Upper lobe of right lung (tissue), 1 donor: ENCODE measurements at places on chromosomes 6 and 20.

DNA sequence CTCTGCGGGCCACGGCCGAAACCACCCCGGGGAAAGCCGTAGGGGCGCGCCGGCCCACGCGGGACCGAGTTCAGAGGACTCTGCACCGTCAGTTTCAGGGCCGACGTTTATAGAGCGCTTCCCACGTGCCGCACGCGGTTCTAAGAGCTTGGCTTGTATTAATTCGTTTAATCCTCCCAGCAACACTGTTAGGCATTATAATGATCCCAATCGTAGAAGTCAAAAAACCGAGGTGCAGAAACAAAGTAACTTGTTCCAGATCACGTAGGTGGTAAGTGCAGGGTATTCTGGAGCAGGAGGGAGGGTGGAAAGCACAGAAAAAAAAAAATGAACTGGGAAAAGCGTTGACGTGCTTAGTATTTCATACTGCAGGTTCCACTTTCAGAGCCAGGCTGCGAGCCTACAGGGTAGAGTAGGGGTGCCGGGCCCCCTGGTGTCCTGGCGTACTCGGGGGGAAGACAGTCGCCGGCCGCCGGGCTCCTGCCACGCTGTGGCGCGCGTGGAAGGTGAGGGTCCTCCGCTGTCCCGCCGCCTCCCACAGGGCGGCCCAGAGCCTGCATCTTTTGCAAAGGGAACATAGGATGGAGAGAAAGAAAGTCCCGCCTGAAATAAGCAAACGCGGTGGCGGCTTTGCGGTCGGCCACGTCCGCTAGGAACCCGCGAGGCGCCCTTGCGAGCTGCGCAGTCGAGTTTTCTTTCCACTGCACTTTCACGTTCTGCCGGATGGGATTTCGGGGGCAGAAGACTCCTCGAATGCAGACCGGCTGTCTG, 10.2 kb upstream of the FOXF2 start:
- no peak for DNase-seq
- peaks cover 25% of the 10 kb centered on the region for H3K4me1 ChIP-seq
- H3K4me3 ChIP-seq: no peak overlapping the region

DNA sequence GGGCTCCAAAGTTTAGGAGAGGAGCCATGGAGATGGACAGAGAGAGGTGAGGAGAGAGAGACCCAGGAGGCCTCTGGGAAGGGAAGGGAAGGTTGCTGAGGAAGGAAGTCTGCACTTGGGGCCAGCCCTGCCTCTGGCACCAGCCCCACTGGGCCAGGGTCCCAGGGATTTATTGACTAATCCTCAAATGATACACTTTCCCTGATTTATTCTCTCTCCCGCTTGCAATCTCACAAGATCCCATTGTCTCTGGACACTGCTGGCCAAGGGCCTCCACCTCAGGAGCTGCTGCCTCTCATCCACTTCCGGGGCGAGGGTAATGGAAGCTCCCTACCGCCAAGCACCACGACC, 43.6 kb upstream of the FOXP4 start:
- H3K27me3 ChIP-seq: peaks cover 15% of the 10 kb centered on the region
- H3K27ac ChIP-seq: peak overlapping the region; percentile 20
- no peaks in the 10 kb centered on the region for H3K36me3 ChIP-seq
- peaks cover 36% of the 10 kb centered on the region for H3K4me1 ChIP-seq
- DNase-seq: no peak

DNA sequence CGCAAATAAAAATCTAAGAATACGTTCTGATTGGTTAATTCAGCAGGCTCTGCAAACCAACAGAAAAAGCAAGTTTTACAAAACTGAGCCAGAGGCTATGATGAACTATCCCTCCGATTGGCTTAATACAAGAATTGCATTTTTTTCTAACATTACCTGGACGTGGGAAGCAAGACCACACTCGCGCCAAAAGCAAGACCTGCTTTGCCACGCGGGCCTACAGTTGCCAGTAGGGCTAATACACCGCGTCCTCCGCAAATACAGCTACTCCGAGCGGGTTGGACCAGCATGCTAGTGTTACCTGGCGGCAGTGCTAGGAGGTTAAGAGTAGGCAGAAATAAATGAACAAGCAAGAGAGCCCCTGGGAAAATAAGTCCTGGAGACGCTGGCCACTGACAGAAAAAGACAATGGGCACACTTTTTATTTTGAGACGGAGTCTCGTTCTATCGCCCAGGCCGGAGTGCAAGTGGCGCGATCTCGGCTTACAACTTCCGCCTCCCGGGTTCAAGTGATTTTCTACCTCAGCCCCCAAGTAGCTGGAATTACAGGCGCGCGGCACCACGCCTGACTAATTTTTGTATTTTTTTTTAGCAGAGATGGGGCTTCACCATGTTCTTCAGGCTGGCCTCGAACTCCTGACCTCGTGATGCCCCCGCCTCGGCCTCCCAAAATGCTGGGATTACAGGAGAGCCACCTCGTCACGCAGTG, 131.9 kb upstream of the BTN3A2 start:
- no peaks in the 10 kb centered on the region for H3K36me3 ChIP-seq
- no peak for DNase-seq
- H3K27ac ChIP-seq: peak overlapping the region; percentile 84
- H3K27me3 ChIP-seq: peaks cover 59% of the 10 kb centered on the region
- peak overlapping the region; percentile 52 for H3K4me3 ChIP-seq

DNA sequence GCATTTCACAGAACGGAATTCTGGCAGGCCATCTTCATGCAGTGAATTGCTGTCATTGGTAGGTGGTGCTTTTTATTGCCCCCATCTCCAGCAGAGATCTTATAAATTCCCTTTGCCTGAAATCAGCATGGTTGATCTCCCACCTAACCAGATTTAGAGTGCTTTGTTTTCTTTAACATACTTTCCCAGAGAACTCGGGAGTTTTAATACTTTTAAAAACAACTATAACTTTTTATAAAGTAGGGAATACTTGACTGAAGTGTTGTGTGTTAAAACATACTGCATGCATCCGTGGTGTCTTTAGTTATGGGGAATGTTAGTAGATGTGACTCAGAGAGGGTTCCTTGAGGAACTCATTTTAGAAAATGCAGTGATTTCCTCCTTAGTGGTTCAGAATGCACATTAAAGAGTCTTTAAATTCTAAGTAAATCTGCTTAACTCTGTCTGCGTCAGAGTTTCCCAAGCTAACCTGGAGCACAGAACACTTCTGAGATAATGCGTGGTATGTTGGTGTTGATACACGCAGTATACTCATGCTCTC, 54.9 kb downstream of the AKAP12 start:
- peak overlapping the region; percentile 6 for H3K27ac ChIP-seq
- no peak overlapping the region for H3K4me3 ChIP-seq
- H3K36me3 ChIP-seq: no peaks in the 10 kb centered on the region
- H3K27me3 ChIP-seq: no peaks in the 10 kb centered on the region

DNA sequence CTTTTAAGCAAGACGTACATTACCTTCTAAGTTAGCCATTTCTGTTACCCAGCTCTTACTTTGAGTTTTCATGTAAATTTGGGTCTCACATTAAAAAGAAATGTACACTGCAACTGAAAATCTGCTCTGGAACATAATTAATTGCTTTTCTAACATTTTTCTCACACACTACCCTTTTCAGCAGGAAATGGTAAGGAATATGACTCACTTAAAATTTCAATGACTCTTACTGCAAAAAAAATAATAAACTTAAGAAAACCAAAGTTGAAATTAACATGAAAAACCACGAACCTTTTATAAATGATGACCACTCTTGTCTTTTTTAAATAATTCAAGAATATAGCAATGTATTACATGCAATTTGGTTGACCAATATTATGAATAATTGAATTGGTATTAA, 1.3 kb downstream of the CGA start:
- no peak overlapping the region for H3K4me3 ChIP-seq
- no peaks in the 10 kb centered on the region for H3K36me3 ChIP-seq
- H3K4me1 ChIP-seq: no peaks in the 10 kb centered on the region
- no peak for DNase-seq

DNA sequence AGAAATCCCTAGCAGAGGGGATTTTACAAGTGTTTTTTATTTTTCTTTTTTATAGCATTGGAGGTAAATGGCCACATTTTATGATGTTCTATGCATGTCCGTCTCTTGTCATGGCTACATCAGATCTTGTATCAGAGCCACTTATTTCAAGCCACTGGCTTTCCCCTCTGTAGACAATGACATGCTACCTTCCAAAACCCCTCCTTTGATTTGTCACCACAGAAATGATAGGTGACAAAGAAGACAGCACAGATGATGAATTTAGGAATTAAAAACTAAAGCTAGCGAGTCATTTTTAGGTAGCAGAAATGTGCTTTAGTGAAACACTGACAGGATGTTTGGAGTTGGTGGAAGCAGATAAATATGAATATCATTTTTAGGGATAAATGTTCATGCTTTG, 20.8 kb downstream of the PLCB1 start:
- DNase-seq: no peak
- no peaks in the 10 kb centered on the region for H3K27me3 ChIP-seq
- no peak overlapping the region for H3K4me3 ChIP-seq
- no peaks in the 10 kb centered on the region for H3K36me3 ChIP-seq
- H3K27ac ChIP-seq: no peak overlapping the region

- H3K27me3 ChIP-seq: no peaks in the 10 kb centered on the region
- H3K36me3 ChIP-seq: no peaks in the 10 kb centered on the region
- no peak overlapping the region for H3K27ac ChIP-seq
- no peak overlapping the region for H3K4me3 ChIP-seq
- DNase-seq: no peak
Observed at GRCh38 chr6:112432853-112433252, 85.7 kb downstream of the RFPL4B start.

GRCh38 chr20:37426978-37427377, 81.0 kb downstream of the SRC start:
- H3K4me1 ChIP-seq: no peaks in the 10 kb centered on the region
- no peaks in the 10 kb centered on the region for H3K36me3 ChIP-seq
- no peak overlapping the region for H3K4me3 ChIP-seq

DNA sequence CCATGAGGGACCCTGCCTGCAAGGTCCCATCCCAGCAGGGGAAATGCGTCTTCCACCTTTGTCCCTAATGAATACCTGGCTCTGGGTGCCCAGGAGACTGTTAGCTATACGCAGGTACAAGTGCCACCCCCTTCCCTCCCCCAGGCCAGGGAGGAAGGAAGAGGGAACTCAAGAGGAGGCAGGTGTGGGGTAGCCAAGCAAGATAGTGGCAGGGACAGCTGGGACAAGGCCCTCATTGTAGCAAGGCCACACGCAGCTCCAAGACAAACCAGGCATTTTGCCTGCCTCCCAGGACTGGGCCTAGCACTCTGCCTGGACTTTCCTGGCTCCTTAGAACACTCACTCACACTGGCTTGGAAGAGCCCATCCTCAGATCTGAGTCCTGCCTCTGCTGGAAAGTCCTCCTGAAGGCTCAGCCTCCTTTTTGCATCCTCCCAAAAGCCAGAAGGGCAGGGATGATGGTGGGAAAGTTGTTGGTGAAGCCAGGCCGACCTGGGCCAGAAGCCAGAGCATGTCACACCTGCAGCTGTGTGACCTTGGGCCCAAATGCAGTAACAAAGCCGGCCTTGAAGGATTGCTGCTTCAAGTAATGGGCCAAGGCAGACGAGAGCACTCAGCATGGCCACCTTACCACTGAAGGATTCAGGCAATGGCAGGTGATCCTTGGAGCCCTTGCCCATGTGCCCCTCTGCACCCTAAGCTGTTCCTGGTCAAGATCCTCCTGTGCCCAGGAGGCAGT, 27.7 kb downstream of the SNPH start:
- peak; percentile 34 for DNase-seq
- no peak overlapping the region for H3K27ac ChIP-seq
- no peaks in the 10 kb centered on the region for H3K4me1 ChIP-seq
- no peak overlapping the region for H3K4me3 ChIP-seq
- H3K27me3 ChIP-seq: no peaks in the 10 kb centered on the region

DNA sequence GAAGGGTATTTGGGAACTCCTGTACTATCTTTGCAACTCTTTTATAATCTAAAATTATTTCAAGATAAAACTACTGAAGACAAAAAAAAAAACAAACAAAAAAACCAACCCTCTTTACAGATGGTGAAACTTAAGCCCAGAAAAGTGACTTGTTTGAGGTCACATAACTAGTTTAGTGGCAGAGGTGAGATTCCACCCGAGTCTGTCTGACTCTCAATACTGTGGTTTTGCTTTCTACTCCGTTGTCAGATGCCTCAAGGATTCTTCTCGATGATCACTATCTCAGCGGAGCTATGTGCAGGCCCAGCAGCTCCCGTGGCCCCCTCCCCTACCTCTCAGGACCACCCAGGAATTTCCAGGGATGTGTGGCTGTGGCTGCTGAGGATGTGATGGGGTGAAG, 36.1 kb upstream of the KCNB1 start:
- no peak overlapping the region for H3K27ac ChIP-seq
- no peaks in the 10 kb centered on the region for H3K27me3 ChIP-seq
- no peaks in the 10 kb centered on the region for H3K36me3 ChIP-seq
- DNase-seq: no peak
- H3K4me1 ChIP-seq: no peaks in the 10 kb centered on the region
- no peak overlapping the region for H3K4me3 ChIP-seq

GRCh38 chr6:150083839-150084238, 14.9 kb upstream of the ULBP3 start:
- no peak overlapping the region for H3K4me3 ChIP-seq
- no peak for DNase-seq
- H3K4me1 ChIP-seq: no peaks in the 10 kb centered on the region
- H3K27ac ChIP-seq: no peak overlapping the region
- no peaks in the 10 kb centered on the region for H3K36me3 ChIP-seq

GRCh38 chr6:139325125-139325524, 33.3 kb upstream of the TXLNB start:
- H3K4me1 ChIP-seq: peaks cover 10% of the 10 kb centered on the region
- H3K4me3 ChIP-seq: no peak overlapping the region
- no peak for DNase-seq
- H3K27ac ChIP-seq: peak overlapping the region; percentile 83
- no peaks in the 10 kb centered on the region for H3K27me3 ChIP-seq

- H3K4me1 ChIP-seq: no peaks in the 10 kb centered on the region
- H3K4me3 ChIP-seq: no peak overlapping the region
- H3K36me3 ChIP-seq: no peaks in the 10 kb centered on the region
- no peak for DNase-seq
- peaks cover 10% of the 10 kb centered on the region for H3K27me3 ChIP-seq
Observed at GRCh38 chr20:58568483-58569240, 53.5 kb upstream of the APCDD1L start.

GRCh38 chr6:53879608-53880007, 84.8 kb downstream of the LRRC1 start:
- H3K4me3 ChIP-seq: no peak overlapping the region
- no peaks in the 10 kb centered on the region for H3K27me3 ChIP-seq
- DNase-seq: no peak
- H3K36me3 ChIP-seq: no peaks in the 10 kb centered on the region
- no peak overlapping the region for H3K27ac ChIP-seq

GRCh38 chr20:12152996-12153395, 235.3 kb downstream of the BTBD3 start:
- no peak overlapping the region for H3K27ac ChIP-seq
- H3K27me3 ChIP-seq: no peaks in the 10 kb centered on the region
- DNase-seq: no peak
- H3K4me3 ChIP-seq: no peak overlapping the region
- H3K4me1 ChIP-seq: no peaks in the 10 kb centered on the region

GRCh38 chr6:10723567-10723881, 654 bp downstream of the TMEM14C start:
- no peak for DNase-seq
- peak overlapping the region; percentile 77 for H3K4me3 ChIP-seq
- H3K27ac ChIP-seq: peak overlapping the region; percentile 86
